ENCODE measurements at places on chromosomes 5 and 9.
A peak's percentile ranks its signal among the peaks of the same experiment; 100 is the strongest.

DNA sequence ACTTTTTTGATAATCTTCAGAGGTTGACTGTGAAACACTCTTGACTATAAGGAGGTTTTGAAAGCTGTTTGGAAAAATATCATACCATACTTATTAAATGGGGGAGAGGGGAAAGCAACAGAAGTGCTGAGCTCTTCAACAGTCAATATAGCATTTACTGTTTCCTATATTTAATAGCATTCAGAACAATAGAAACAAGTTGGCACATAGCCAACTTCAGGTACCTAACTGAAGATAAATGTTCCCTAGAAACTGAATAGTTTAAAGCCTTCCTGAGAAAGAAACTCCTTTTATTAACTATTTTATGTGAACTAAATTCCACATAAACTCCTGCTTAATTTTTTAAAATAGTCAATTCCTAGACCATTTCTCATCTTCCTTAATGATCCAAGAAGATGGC lies 26.3 kb downstream of the SLC31A1 start:
- DNase-seq: no peak

GRCh38 chr5:177022386-177023302 lies at the start of gene ZNF346:
ZNF346 (plus strand) TSS chr5:177022696; CDS start chr5:177022739, 43 bp downstream.
- DNase-seq: peak; percentile 95

DNA sequence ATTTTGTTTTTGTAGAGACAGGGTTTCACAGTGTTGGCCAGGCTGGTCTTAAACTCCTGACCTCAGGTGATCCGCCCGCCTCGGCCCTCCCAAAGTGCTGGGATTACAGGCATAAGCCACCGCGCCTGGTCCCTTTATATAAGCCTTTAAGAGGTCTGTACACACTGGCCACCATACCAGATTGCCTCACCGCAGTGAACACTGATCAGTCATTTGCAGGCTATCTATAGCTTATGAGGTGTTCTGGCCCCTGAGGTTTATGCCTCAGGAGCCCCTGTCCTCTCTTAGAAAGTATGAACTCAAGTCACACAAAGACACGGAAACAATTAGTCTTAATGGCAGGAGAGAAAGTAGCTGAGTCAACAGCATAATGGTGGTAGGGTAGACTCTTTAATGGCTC lies 14.6 kb downstream of the HINT1 start:
- no peak for DNase-seq

GRCh38 chr5:43603344-43604217 lies 601 bp downstream of the NNT start:
- DNase-seq: peak; percentile 86

DNA sequence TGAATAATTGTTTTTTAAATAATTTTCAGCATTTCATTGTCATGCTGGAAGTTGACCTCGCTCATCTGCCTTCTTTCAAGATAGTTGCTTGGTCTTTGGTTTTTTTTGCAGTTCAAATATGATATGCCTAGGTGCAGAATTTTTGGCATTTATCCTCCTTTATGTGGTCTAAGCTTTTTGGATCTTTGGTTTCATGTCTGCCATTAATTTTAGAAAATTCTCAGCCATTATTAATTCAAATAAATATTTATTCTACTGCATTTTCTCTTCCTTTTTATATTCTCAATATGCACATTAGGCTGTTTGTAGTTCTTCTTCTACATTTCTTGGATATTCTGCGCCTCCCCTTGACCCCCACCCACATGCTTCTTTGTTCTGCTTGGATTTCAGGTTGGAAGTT lies 63.6 kb downstream of the PHF2 start:
- no peak for DNase-seq

DNA sequence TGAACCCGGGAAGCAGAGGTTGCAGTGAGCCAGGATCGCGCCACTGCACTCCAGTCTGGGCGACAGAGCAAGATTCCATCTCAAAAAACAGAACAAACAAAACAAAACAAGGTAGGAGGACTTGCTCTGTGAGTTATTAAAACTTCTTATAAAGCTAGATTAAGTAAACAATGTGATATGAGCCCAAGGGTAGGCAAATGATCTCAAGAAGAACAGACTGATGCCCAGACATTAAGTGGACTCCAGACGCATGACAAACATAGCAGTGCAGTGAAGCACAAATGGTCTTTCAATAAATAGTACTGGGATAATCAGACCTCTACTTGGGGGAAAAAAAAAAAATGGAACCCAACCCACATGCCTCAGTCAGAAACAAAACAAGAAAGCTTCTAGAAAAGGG lies 45.7 kb downstream of the SETX start:
- no peak for DNase-seq

- DNase-seq: no peak
These were observed 11.1 kb downstream of the LURAP1L start for GRCh38 chr9:12785941-12786340.

Measured in suppressor macrophage treated with lipopolysaccharide for 1 hour (primary cell).